ENCODE measurements at places on chromosomes 16 and 17. TPM values are rescaled to one million over a fixed set of nuclear protein-coding genes. Genes with fewer than 3 reads are reported as not detected.

- peaks cover 47% of the 10 kb centered on the region for H3K4me1 ChIP-seq
- H3K4me3 ChIP-seq, result no peak overlapping the region
- H3K27ac ChIP-seq, result peak overlapping the region; percentile 70
- no peaks in the 10 kb centered on the region for H3K36me3 ChIP-seq
- H3K27me3 ChIP-seq, result no peaks in the 10 kb centered on the region
These were observed 26.9 kb upstream of the ZNF750 start for GRCh38 chr17:82866590-82867191.

DNA sequence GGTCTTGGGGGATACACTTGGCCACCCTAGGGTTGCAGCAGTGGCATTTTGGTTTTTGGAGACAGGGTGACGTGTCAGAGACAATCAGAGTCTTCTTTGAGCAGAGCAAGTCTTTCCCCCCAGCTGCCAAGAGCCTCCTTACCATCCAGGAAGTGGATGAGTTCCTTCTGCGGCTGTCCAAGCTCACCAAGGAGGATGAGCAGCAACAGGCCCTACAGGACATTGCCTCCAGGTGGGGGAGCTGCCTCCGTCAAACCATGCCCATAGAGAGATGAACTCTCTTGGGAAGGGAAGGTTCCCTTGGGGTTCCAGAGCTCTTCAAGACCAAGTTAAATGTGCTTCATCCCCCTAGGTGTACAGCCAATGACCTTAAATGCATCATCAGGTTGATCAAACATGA lies 11.3 kb downstream of the LIG3 start:
- H3K27me3 ChIP-seq, result no peaks in the 10 kb centered on the region
- no peaks in the 10 kb centered on the region for H3K4me1 ChIP-seq
- no peak overlapping the region for H3K27ac ChIP-seq
- no peak for DNase-seq
- H3K36me3 ChIP-seq, result peaks cover 76% of the 10 kb centered on the region

GRCh38 chr17:30363715-30364202 lies 15.0 kb upstream of the CPD start:
- DNase-seq, result peak; percentile 89
- no peak overlapping the region for H3K27ac ChIP-seq

- no peaks in the 10 kb centered on the region for H3K36me3 ChIP-seq
- H3K4me3 ChIP-seq, result no peak overlapping the region
- no peaks in the 10 kb centered on the region for H3K4me1 ChIP-seq
- no peak for DNase-seq
These were observed 219.2 kb downstream of the SHISA9 start for GRCh38 chr16:13120557-13120956.

- no peaks in the 10 kb centered on the region for H3K36me3 ChIP-seq
- peak; percentile 44 for DNase-seq
- no peaks in the 10 kb centered on the region for H3K27me3 ChIP-seq
- no peaks in the 10 kb centered on the region for H3K4me1 ChIP-seq
- no peak overlapping the region for H3K4me3 ChIP-seq
These were observed 5.9 kb downstream of the CLEC19A start for GRCh38 chr16:19291475-19291874.

- H3K36me3 ChIP-seq, result no peaks in the 10 kb centered on the region
- H3K4me1 ChIP-seq, result peaks cover 5% of the 10 kb centered on the region
- no peak overlapping the region for H3K4me3 ChIP-seq
- no peak overlapping the region for H3K27ac ChIP-seq
- no peaks in the 10 kb centered on the region for H3K27me3 ChIP-seq
- DNase-seq, result no peak
These were observed 282.1 kb upstream of the IRX5 start for GRCh38 chr16:54648575-54648974.

GRCh38 chr16:57815987-57816745 lies 13.9 kb upstream of the KIFC3 start:
- peak overlapping the region; percentile 57 for H3K27ac ChIP-seq
- no peak overlapping the region for H3K4me3 ChIP-seq

DNA sequence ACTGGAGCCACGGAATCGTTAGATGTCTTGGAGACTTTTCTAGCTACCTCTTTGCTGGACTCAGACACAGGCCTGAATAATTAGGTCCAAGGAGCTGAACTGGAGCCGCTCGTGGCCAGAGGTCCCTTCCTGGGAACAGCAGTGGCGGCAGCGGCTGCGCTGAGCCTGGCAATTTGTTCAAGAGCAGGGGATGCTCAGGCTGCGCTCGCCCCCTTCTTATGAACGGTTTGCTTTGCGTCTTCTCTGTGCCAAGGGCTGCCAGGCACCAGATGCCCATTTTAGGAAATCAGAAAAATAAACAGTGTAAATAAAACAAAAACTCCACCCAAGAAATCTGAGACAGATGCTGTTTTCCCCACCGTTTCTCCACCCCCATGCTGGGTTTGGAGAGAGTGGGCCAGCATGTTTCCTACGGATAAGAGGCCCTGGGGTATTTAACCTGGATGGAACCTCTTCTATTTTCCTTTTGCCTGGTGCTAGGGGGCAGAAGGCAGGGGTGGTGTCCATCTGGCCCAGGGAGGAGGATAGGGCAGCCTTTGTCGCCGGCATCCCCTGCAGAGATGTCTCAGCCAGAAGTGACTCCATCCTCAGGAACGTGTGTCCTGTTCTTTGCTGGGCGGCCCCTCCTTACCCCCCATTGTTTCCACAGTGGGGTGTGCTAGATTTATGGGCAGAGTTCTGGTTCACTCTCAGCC lies 163.4 kb downstream of the SEC14L1 start:
- H3K36me3 ChIP-seq, result no peaks in the 10 kb centered on the region
- H3K27ac ChIP-seq, result no peak overlapping the region
- H3K27me3 ChIP-seq, result no peaks in the 10 kb centered on the region
- no peak overlapping the region for H3K4me3 ChIP-seq
- DNase-seq, result no peak
- peaks cover 16% of the 10 kb centered on the region for H3K4me1 ChIP-seq

GRCh38 chr16:47571049-47571448 lies 109.9 kb downstream of the PHKB start:
- no peak overlapping the region for H3K27ac ChIP-seq
- DNase-seq, result no peak
- H3K36me3 ChIP-seq, result peaks cover 3% of the 10 kb centered on the region
- no peak overlapping the region for H3K4me3 ChIP-seq
- H3K27me3 ChIP-seq, result no peaks in the 10 kb centered on the region

GRCh38 chr16:74736531-74737157 lies 36.0 kb upstream of the MLKL start:
- no peaks in the 10 kb centered on the region for H3K27me3 ChIP-seq
- H3K27ac ChIP-seq, result no peak overlapping the region
- no peak for DNase-seq
- H3K36me3 ChIP-seq, result no peaks in the 10 kb centered on the region
- peaks cover 5% of the 10 kb centered on the region for H3K4me1 ChIP-seq

GRCh38 chr17:67865438-67865837 lies 40.1 kb downstream of the BPTF start:
- H3K36me3 ChIP-seq, result no peaks in the 10 kb centered on the region
- DNase-seq, result no peak
- H3K27me3 ChIP-seq, result no peaks in the 10 kb centered on the region
- H3K27ac ChIP-seq, result no peak overlapping the region
- no peaks in the 10 kb centered on the region for H3K4me1 ChIP-seq
- no peak overlapping the region for H3K4me3 ChIP-seq

HOXB9 gene
- total RNA-seq, result not detected

RAMP2 gene
- 16.2 TPM for total RNA-seq

RAB11FIP4 gene
- 23.4 TPM for total RNA-seq

RPRML gene
- not detected for total RNA-seq

PPY gene
- total RNA-seq, result not detected

SDR42E1 gene
- 0.04 TPM for total RNA-seq

ACSM2A gene
- not detected for total RNA-seq

KRT12 gene
- total RNA-seq, result not detected

C17orf107 gene
- 7.4 TPM for total RNA-seq

CCL1 gene
- total RNA-seq, result not detected

HAP1 gene
- total RNA-seq, result 0.98 TPM

MAP2K6 gene
- 8.4 TPM for total RNA-seq

CACNG5 gene
- total RNA-seq, result not detected

All from cardiac muscle cell (in vitro differentiated cells and primary cell).